ENCODE measurements at places on chromosomes 6 and 20.
A peak's percentile ranks its signal among the peaks of the same experiment; 100 is the strongest.

DNA sequence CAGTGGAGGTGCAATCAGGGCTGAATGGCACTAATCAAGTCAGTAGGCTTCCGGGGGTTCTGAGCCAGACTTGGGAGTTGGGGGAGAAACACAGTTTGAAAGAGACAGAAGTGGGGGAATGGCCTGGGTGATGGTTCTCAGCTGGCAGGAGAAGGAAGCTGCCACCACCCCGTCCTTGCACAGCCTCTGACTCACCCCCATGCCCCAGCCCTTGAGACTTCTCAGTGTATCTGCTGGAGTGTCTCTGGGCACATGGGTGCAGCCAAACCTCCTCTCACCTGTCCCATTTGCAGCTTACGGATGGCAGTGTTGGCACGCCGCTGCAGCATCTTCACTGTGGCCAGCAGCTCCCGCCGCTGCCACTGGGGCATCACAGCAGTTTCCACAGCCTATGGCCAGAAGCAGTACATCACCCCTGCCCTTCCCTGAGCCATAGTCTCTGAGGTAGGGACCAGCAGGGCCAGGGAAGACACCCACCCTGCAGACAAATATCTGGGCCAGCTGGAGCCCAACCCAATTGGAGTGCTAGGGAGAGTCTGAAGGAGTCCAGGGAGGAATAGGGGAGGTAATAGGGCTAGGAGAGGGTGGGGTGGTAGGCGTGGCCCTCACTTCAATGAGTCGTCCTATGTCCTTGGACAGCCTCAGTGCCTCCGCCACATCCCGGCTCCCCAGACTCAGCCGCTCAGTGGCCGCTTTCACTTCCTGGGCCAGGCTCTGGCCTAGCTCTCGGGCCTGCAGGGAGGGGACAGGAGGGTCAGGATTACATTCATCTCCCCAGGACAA is 11.2 kb downstream of the AARS2 start:
- no peak for DNase-seq

DNA sequence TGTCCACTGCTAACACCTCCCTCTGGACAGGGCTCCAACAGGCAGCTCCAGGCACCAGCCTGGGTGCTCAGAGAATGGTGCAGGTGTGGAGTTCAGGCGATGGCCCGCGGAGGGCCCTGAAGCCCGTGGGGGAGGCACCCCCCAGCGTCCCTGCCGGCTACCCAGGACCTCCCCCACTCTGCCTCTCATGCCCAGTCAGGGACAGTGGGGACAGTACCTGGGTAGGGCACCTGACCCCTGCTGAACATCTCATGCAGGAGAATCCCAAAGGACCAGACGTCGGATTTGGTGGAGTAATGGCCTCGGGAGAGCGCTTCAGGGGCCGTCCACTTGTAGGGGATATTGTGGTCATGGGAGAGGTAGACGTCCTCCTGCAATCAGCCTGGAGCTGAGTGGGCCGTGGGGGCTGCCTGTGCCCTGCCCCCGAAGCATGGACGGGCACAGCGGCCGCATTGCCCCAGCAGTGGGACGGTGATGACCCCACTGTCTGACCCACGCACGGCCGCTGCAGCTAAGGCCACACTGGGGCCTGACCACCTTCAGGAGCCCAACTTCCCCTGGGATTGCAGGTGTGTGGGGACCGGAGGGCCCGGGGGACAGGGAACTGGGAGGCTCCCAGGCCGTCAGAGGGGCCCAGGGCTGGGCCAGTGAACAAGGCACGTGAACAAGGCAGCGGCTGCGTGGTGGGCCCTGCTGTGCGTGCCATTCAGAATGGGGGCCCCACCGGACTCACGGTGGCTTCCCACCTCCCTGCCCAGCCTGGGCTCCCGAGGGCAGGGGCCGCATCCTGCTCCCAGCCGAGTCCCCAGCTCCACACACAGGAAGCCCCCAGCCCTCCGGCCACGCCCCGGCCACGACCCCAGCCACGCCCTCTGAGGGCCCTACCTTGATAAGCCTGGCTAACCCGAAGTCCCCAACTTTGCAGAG is 7.1 kb downstream of the PTK6 start:
- DNase-seq, result no peak

DNA sequence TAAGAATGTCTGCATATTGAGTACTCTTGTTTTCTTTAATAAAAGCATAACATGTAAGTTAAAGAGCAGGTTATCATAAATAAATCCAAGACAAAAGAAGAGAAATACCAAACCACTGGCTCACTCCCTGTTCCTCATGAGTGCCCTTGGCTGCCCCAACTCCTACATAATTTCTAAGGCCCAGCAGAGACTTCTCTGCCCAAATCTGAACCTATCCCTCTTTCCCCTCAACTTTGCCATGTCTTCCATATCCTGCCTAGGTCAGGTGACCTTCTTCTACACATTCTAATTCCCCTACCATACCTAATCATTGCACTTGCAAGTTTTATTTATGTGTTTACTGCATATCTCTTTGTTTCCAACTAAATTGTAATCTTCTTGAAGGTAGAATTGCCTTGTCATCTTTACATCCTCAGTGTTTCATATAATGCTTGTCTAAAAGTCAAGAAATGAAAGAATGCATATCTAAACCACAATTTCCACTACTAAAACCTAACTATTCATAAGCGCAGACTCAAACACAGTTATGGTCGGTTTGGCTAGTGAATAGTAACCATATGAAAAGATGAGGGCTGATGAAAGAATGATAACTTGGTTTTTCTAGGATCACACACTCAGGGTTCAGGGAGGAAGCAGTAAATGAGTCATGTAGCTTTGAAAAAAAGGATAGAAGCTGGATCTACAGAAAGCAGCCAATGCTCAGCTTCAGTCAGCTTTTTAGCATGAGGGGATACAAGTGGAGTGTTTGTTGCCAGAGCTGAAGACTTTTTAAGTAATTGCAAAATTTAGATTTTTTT is 53.3 kb upstream of the EYA4 start:
- no peak for DNase-seq

DNA sequence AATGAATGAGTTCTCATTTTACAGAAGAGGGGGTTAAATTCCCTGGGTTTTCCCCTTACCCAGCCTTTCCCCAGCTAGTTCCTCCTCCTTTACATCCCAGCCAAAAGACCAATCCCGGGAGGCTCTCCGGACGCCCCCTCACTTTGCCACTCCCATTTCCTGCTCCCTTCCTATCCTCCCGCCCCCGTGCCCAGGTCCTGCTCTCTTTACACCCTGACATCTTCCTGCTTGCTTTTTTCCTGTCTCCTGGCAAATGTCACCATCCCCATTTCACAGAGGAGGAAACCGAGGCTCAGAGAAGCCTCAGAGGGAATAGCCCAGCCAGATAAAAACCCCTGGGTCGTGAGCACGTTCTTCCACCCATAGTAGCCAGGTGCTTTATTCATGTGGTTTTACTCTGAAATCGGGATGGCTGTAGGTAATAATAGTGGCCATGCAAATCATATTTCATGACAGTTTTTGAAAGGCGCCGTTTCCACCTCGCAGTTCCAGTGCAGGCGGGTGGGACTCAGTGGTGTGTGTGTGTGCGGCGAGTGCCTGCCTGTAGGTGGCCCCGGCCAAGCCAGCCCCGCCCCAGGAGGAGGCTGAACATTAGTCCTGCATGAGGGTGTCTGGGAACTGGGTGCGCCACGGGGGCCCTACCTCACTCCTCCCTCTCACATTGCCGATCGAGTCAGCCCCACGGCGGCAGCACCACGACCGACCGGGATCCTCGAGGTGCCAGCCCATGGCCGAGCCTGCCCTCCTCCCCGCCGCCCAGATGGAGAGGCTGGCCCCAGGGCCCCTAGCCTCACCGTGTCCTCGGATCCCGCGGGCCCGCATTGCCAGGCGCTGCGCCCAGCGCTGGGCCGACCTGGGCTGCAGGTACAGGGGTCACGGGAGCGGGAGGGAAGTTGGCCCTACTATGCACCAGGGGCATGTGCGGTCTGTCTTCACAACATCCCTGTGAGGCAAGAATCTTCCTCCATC is at the start of gene ARHGAP40:
TSS of gene ARHGAP40 (plus strand) at position 594 of the 969 bp plus-strand sequence.
- peak; percentile 20 for DNase-seq

- no peak for DNase-seq
Observed at GRCh38 chr20:11248011-11248409, 574.2 kb upstream of the JAG1 start.

DNA sequence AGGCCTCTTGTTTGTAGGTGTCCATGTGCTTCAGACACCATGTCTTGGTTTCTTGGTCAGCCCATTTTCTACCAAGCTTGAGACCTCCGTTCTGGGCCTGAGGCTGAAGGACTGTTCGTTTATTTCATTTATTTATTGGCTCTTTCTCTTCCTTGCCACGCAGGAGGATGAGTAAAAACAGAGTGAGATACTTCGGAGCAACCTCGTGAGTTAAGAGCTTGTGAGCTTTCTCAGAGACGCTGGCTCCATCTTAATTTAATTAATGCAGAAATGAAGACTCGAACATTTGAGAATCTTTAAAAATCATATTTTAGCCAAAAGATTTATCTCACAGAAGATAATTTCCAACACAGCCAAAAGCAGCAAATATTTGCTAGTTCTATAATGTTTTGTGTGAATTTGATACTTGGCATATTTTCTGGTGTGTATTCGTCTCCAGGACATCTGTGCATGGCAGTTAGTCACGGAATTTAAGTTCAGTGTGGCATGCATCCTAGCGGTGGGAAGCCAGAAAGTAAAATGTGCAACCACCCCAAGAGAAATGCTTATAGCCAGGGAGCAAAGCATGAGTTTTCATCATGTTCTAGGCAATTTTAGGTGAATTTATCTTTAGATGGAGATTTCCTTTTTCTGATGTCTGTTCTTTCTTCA is 76.0 kb downstream of the THBS2 start:
- DNase-seq, result no peak

DNA sequence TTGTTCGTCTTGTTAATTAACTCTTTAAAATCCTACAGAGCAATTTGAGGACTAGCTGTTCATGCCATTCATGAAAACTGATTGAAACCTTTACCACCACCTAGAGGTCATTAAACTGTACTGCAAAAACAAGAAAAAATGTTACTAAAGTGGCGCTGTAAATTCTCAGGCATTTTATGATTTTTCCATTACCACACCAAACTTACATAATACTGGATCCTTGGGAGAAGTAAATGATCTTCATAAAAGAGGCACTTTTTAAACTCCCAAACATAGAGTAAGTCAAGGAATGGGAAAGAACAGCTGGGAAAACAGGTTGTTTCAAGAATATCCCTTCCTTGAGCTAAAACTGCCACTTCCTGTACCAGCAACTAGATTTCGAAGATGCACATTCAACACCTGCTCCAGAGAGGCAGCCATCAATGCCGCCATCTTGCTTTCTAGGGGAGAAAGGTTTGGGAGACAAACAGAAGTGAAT is 54.3 kb downstream of the MYLIP start:
- no peak for DNase-seq

DNA sequence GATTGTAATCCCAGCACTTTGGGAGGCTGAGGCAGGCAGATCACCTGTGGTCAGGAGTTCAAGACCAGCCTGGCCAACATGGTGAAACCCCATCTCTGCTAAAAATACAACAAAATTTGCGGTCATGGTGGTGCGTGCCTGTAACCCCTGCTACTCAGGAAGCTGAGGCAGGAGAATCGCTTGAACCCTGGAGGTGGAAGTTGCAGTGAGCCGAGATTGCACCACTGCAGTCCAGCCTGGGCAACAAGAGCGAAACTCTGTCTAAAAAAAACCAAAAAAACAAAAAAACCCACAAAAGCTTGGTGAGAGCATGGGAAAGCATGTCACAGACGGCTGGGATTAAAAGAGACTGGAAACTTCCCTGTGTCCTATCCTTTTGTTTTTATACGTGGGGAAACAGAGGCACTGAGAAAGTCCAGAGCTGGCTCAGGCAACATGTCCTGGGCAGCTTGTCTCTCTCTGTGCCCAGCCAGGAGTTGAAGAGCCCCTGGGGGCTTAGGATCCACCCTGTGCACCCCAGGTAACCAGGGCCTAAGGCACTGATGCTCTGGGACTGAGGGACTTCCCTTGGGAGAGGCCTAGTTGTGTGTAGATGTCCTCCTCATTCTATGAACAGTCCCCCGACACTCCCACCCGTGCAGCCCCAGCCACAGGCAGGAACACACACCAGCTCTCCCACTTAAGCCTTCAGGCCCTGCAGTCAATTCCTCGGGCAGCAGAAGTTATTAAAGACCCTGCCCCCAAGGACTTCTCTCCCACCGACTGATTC is 16.0 kb downstream of the CD40 start:
- no peak for DNase-seq

- DNase-seq, result no peak
Observed at GRCh38 chr6:147563472-147563871, 55.0 kb downstream of the SAMD5 start.

DNA sequence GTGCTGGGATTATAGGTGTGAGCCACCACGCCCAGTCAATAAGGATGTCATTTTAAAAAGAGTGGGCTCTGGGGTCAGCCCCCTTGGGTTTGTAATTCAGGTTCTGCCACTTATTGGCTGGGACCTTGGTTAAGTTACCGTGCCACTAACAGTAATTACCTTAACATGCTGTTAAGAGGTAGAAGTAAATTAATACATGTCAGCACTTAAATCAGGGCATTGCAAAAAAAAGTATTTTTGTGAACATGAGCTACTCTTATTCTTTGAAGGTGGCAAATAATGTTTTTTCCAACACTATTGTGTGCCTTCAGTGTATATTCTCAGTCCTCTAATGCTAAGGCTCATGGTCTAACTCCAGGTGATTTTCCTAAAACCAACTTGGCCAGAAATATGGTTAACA is 109.5 kb downstream of the F13A1 start:
- DNase-seq, result no peak

- DNase-seq, result no peak
Observed at GRCh38 chr20:53319716-53320115, 273.9 kb downstream of the ZNF217 start.

GRCh38 chr6:10146715-10147451 is 268.0 kb downstream of the TFAP2A start:
- no peak for DNase-seq

- no peak for DNase-seq
Observed at GRCh38 chr6:21354805-21355238, 238.7 kb upstream of the SOX4 start.

- DNase-seq, result no peak
Observed at GRCh38 chr20:11429168-11429567, 488.5 kb upstream of the BTBD3 start.

DNA sequence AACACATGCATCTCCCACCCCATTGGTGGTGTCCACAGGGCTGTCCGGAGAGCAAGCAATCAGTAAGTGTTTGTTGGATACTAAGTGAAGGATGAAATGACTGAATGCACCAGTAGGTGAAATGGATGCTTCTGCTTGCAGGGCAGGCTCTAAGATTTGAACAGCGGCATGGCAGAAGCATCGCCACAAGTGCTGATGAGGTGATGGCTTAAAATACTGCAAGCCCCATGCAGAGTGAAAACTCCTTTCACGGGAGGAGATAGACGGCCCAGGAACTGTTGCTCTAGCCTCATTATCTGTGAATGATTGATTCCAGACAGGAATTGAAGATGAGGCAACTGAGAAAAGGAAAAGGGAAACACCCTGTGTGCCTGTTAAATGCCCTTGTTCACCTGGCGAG is 158.9 kb downstream of the LY86 start:
- DNase-seq, result no peak

GRCh38 chr6:54074578-54075195 is 36.6 kb upstream of the MLIP start:
- no peak for DNase-seq

Measured in activated CD4-positive, alpha-beta T cell treated with anti-CD3 and anti-CD28 coated beads, Interleukin-2, amount 50 U/mL, for 48 hours (primary cell).